Upper lobe of left lung (tissue), 6 donors: ENCODE measurements at places on chromosomes 1 and 21.

- H3K4me1 ChIP-seq, result no peaks in the 10 kb centered on the region
- H3K4me3 ChIP-seq, result no peak overlapping the region
- no peaks in the 10 kb centered on the region for H3K27me3 ChIP-seq
- DNase-seq, result no peak
- H3K27ac ChIP-seq, result no peak overlapping the region
Measured at GRCh38 chr1:53505891-53506290, 46.7 kb downstream of the DMRTB1 start.

DNA sequence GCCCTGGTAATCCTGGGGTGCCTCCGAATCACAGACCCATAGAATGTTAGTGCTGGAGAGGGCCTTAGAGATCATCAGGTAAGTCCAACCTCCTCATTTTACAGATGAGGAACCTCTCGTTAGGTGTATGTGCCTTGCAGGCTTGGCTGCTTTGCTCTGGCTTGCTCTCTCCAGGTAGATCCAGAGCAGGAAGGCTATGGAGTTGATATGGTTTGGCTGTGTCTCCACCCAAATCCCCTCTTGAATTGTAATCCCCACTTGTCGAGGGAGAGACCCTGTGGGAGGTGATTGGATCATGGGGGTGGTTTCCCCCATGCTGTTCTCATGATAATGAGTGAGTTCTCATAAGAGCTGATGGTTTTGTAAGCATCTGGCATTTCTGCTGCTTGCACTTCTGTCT, 186.0 kb upstream of the PLXNA2 start:
- no peaks in the 10 kb centered on the region for H3K27me3 ChIP-seq
- no peak overlapping the region for H3K27ac ChIP-seq
- no peak overlapping the region for H3K4me3 ChIP-seq
- DNase-seq, result no peak
- peaks cover 6% of the 10 kb centered on the region for H3K4me1 ChIP-seq

DNA sequence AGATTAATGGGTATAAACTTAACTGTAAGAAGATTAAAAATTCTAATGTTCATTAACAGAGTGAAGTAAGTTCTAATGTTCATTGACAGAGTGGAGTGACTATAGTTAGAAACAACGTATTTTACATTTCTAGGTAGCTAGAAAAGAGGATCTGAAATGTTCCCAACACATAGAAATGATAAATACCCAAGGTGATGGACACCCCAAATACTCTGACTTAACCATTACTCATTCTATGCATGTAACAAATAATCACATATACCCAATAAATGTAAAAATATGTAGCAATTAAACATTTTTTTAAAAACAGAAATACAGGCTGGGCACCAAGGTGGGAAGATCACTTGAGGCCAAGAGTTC, 62.1 kb downstream of the ABL2 start:
- DNase-seq, result no peak
- no peaks in the 10 kb centered on the region for H3K27me3 ChIP-seq
- no peaks in the 10 kb centered on the region for H3K4me1 ChIP-seq
- H3K4me3 ChIP-seq, result no peak overlapping the region
- H3K36me3 ChIP-seq, result no peaks in the 10 kb centered on the region
- no peak overlapping the region for H3K27ac ChIP-seq

GRCh38 chr1:3898994-3899753, 898 bp downstream of the C1orf174 start:
- no peak for DNase-seq
- no peaks in the 10 kb centered on the region for H3K36me3 ChIP-seq
- peak overlapping the region; percentile 96 for H3K27ac ChIP-seq
- H3K4me3 ChIP-seq, result peak overlapping the region; percentile 86
